ENCODE measurements at places on chromosomes 16 and 17. TPM values are rescaled to one million over a fixed set of nuclear protein-coding genes. Genes with fewer than 3 reads are reported as not detected.
A peak's percentile ranks its signal among the peaks of the same experiment; 100 is the strongest.

GRCh38 chr17:72751746-72752145, 340.7 kb downstream of the SLC39A11 start:
- no peak for DNase-seq

Gene PRR35
- not detected for total RNA-seq

- no peak for DNase-seq
Measured at GRCh38 chr17:34547453-34548063, 31.8 kb upstream of the TMEM132E start.

Gene SGCA
- total RNA-seq, result 3.5 TPM

- DNase-seq, result no peak
Measured at GRCh38 chr17:7732981-7733539, 15.5 kb downstream of the DNAH2 start.

Gene USP43
- total RNA-seq, result 0.18 TPM

Gene SPIRE2
- 3.2 TPM for total RNA-seq

Gene NAGPA
- total RNA-seq, result 11.5 TPM

DNA sequence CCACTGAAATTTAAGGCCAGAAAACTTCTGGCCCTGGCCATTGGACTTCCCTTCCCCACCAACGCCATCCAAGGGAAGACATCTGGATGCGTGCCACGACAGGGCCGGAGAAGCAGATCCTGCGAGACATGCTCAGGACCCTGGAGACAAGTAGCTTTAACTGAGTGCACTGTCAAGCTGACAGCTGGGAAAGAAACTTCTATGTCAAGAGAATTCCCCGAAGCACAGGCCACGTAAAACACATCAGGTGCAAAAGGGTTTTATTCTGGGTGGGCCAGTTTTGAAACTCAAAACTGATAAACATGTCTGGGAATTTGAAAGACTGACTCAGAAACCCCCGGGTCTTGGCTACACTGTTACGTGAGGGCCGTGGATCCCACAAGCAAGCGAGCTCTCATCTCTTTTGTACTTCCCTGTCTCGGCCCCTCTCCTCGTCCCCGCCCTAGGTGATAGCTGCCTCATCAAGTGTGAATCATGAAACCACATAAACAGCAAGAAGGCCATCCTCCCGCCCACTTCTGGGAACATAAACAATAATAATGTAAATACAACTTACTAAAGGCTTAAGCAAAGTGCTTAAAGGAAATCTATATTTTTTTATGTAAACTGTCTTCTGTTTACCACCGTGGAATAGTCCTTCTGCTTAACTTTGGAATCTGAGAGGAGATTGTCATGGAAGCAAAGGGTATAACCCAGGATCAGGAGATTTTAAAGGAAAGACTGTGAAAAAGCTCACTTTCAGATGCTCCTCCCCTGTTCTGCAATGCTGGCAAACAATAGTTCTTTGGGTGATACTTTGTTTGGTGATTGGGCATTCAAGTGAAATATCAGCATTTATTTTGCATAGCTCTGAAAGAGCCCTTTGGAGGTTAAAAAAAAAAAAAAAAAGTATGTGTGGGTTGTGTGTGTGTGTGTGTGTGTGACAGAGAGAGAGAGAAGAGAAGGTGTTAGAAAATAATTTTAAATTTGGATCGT, 406.0 kb upstream of the MAF start:
- DNase-seq, result peak; percentile 62

Gene CRYM
- 0.53 TPM for total RNA-seq

Measured in sciatic nerve (tissue), 2 donors.